ENCODE measurements at places on chromosomes 5 and 9.

GRCh38 chr9:90642570-90643539 lies at the start of gene DIRAS2:
Gene DIRAS2, minus strand, starts transcription at chr9:90642824. Its CDS starts 28,997 bp downstream, at chr9:90613827.
- DNase-seq, result peak; percentile 12

DNA sequence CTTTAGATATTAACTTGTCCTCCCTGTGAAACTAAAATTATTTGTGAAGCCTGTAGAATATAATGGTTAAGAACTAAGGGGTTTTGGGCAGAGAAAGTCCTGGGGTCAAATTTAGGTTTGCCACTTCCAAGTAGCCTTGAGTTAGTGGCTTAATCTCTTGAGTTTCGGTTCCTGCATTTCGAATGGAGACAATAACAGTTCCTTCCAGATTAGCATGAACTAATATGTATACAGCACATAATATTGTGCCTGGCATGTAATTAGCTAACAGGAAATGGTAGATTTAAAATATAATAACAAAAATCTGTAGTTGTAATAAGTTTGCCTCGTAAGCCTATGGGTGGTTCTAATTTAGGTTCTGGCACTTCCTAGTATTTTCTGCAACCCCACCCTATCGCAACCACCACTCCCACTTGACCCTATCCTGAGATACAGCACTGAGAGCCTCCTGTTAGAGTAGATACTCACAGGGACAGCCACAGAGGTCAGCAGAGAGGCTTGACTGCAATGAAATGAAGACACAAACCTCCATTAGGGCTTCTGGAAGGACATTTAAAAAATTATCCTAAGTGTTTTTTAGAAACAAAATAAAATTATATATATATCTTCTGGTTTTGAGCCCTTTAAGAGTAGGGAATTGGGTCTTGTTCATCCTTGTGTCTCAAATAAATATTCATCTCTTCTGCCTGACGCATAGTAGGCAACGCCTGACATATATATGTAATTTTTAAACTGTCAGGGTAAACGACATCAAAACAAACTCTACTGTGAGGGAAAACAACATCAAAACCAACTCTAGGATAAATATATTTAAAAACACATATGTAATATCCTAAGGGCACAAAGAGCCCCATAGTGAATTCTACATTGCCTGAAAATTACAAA lies 8.5 kb downstream of the SPINK9 start:
- no peak for DNase-seq

- DNase-seq, result peak; percentile 58
These were observed 102.4 kb upstream of the PJA2 start for GRCh38 chr5:109511980-109512734.

GRCh38 chr5:92644266-92644886 lies 936.6 kb downstream of the NR2F1-AS1 start:
- no peak for DNase-seq

DNA sequence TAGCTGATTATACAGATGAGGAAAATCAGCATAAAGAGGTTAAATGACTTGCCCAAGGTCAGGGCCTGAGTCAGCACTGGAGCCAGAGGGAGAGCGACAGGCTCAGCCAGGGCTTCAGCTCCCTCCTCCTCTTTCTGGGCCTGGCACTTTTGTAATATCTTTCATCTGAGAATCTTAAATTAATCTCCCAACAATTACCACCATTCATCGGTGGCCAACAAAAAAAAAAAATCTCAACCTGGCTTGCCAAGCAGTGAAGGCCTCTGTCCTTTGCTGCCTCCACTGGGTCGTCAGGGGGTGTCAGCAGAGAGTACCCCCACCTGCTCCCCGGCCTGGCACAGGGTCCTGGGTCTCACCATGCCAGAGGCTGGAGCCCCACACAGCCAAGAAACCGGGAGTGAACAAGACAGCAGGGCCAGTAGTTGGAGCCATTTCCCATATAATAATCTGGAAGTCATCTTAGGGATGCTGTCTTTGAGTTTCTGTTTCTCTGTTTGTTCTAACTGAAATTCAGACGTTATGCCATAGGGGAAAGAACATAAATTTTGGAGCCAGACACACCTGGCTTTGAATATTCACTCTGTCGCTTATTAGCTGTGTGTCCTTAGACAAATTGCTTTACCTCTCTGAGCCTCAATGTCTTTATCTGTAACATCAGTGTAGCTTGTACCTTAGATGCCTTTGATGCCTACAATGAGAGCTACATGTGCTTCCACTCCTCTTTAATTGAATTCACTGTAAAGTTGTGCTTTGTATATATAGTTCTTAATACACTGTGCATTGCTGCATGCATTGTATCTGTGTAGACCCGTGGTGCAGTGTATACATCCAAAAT lies 299.9 kb upstream of the MSX2 start:
- DNase-seq, result no peak

GRCh38 chr5:178432421-178433272 lies 157.5 kb downstream of the COL23A1 start:
- DNase-seq, result peak; percentile 14

- no peak for DNase-seq
These were observed 73.4 kb downstream of the NSG2 start for GRCh38 chr5:174118823-174119467.

DNA sequence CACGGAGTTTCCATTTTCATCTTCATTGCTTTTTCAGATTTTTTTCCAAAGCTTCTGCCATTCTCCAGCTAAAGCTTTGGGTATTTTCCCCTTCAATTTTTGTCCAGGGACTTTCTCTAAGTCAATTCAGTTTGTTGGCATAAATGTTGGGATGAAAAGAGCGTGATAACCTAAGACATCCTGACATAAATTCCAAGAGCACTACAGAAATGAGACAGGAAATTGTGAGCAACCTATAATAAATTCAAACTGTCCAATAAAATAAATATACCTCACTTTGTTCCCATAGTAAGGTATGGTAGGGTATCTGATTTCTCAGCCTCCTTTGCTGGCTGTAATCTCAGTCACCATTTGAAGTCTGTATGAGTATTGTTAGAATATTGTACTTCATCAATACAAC lies 8.4 kb downstream of the ADAMTSL1 start:
- DNase-seq, result no peak

DNA sequence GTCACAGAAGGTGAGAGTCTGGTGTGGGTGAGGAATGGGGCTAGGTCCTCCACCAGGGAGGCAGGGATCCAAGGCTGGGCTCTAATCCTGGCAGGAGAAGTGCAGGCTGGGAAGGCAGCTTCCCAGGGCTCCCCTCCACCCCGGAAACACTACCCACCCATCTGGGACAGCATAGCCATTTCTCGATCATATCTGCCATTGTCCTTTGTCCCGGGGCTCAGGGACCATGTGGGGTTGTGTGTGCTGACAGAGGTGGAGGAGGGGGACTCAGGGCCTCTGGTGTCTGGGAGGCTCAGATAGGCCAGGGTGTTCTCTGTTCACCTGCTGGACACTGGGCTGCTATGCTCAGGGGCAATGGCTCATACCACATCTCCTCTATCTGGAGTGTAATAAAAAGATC lies 32.2 kb upstream of the STRBP start:
- DNase-seq, result no peak

DNA sequence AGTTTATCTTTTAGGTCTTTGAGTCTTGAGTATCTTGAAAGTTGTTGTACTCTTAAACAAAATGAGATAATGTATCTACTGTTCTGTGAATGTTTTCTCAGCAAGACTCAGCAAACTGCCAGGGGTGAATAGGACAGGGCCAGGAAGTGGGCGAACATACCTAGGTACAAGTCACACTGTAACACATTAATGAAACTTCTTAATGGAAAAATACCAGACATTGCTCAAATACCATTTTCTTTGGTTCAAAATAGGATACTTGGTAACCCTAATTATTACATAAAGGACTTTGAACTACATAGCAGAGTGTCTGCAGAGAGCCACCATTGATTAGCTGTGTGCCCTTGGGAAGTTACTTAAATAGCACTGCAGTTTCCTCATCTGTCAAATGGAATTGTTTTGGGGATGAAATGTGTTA lies 197.5 kb downstream of the ARHGEF28 start:
- DNase-seq, result no peak

GRCh38 chr9:128259156-128259555 lies 16.7 kb downstream of the GOLGA2 start:
- no peak for DNase-seq

DNA sequence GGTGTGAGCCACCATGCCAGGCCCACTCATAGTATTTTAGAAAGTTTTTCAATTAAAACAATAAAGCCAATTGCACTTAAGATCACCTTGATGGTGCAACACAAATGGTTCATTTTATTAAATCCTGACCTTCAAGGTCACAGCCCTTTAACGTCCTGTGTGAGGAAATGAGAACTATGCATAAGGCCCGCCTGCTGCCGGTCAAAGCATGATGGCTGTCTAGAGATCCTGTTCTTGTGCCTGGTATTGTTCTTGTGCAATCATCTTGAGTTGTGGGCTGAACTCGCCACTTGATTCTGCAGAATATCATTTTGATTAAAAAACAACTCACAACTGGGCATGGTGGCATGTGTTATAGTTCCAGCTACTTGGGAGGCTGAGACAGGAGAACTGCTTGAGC lies 43.6 kb upstream of the FBXW11 start:
- DNase-seq, result no peak

GRCh38 chr5:44246986-44247385 lies 142.2 kb downstream of the FGF10 start:
- no peak for DNase-seq

GRCh38 chr5:52626312-52626711 lies 161.4 kb upstream of the ITGA1 start:
- DNase-seq, result no peak

GRCh38 chr9:11828201-11828600 lies 865.0 kb upstream of the TYRP1 start:
- no peak for DNase-seq

GRCh38 chr5:22754155-22754554 lies 99.0 kb downstream of the CDH12 start:
- DNase-seq, result no peak

DNA sequence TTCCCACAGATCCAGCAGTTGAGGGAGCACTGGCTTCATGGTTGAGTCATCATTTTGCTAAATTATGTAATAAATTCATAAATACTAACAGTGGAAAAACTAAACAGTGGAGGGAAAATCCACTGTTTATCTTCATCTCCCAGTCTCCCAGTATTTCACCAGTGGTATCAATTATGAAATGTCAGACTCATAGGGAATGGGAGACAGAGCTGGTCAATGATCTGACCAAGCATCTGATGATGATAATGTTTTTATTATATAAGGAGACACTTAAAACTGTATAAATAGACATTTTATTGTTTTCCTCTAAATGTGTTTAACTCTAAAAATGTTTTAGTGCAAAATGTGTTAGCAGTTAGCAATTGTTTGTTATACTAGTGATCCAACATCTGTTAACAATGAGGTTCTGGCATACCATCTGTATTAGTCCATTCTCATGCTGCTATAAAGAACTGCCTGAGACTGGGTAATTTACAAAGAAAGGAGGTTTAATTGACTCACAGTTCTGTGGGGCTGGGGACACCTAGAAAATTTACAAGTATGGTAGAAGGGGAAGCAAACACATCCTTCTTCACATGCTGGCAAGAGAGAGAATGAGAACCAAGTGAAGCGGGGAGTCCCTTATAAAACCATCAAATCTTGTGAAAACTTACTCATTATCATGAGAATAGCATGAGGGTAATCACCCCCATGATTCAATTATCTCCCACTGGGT lies 11.8 kb upstream of the REEP5 start:
- no peak for DNase-seq

- DNase-seq, result no peak
These were observed 113.5 kb downstream of the FEM1C start for GRCh38 chr5:115431116-115431515.

- DNase-seq, result no peak
These were observed 672.5 kb downstream of the PRELID2 start for GRCh38 chr5:145162626-145163025.

DNA sequence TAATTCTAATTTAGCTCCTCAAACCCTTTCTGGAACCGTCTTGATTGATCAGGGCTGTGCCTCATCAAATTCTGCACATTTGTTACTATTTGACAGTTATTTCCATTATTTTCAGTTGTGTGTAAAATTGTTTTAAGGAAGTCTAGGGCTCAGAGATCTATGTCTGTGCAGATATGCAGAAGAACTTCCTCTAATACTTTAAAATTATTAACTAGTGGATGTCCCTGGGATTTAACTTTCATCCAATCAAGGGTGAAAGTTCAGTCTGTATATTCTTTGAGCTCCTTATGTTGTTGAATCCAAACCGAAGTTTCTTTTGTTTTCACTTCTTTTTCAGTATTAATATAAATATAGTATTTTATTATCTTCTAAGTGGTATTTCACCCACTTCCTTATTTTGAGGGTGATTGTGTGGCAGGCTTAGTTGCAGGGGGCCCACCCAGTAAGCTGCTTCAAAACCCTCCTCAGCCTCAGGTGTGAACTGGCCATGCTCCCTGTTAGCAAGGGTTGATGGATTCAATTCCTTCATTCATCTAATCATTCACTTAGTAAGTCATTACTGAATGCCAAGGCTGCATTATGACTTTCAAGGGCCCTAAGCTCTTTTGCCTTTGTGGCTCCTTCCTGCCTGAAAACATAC lies 2.1 kb upstream of the CAMLG start:
- peak; percentile 55 for DNase-seq

GRCh38 chr5:151199581-151200185 lies 24.2 kb downstream of the CCDC69 start:
- DNase-seq, result no peak

DNA sequence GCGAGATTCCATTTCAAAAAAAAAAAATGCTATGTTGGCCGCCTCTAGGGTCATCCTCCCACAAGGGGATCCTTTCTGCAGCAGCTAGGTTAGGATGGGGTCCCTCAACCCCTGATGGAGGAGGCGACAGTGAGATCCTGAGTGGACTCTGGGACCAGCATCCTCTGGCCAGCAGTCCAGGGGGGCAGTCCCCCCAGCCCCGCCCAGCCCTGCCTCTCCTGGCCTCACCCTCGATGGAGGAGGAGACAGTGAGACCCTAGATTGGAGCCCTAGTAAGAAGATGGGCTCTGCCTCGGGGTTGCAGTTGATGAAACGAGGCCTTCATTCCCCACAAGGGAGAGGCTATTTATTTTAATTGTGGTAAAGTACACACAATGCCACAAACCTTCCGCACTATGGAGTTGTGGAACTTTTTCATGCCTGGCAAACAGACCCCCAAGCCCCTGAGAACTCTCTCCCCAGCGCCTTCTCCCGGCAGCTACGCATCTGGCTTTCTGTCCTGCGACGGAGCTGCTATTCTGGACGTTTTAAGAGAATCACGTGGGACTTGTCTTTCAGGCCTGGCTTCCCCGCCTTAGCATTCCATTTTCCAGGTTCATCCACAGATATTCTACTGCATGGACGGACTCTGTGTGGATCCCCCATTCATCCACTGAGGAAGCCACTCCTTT lies 15.8 kb downstream of the VAV2 start:
- no peak for DNase-seq

GRCh38 chr5:58410441-58410840 lies 49.4 kb downstream of the PLK2 start:
- peak; percentile 3 for DNase-seq

- peak; percentile 55 for DNase-seq
These were observed 7.5 kb upstream of the GTF3C5 start for GRCh38 chr9:133023117-133023890.

DNA sequence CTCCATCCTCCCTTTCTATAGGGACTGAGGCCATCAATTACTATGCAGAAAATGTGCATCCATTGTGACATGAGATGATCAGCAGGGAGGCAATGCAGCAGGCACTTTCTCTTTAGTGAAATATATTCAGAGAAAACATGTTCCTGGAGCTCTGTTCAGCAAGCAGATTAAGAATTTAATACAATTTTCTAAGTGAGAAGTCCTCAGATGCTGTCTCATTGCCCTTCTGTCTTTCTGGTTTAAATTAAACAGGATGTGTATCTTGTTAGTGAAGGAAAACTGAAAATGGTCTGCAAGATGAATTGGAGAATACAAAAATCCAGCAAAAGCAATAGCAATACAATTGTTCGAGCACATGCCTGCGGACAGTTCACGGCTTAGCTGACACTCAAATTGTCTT lies 445.8 kb upstream of the RIOK2 start:
- DNase-seq, result no peak

- peak; percentile 81 for DNase-seq
These were observed 32.0 kb upstream of the TTLL11 start for GRCh38 chr9:122125158-122125508.
